NCI-H1930 (cell line): ENCODE measurements at places on chromosomes 2 and 18.

DNA sequence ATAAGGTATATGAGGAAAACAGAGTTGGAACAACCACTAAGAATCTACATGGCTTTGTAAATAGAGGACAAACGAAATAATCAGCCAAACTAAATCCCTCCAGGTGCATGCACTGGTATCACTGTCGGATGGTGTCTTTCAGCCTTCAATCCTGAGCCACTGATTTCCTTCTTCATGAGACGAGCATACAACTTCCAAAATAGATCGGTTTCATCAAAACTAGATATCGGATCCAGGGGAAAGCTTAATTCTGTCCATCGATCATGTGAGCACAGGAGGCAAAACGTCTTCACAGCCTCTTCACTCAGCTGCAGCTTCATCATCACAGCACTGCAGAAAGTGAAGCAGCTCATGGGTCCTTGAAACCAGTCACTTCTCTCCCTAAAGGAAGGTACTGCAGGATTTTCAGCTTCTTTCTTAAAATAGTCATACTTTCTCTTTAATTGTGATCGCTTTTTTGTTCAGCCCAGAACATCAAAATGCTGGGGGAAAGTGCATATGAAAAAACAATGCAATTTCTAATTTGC is 80.5 kb downstream of the DTNB start:
- DNase-seq: no peak

GRCh38 chr18:47412924-47413323 is 161.5 kb upstream of the SKOR2 start:
- no peak for DNase-seq

DNA sequence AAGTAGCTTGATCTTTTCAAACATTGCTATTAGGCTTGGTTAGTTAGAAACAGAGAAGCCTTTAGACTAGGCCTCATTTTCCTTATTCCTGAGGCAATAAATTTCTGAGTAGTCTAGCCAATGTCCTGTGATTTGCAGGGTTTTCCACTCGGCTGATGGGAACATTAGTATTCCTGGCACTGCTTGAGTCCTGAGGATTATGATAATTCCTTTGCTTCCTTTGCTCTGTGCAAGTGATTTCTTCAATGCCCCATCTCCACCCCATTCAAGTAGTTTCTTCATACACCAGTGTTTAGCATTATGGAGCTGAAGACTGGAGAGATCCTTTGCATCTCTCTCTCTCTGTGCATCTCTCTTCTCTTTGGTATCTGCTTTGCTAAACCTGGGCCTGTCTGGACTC is 14.3 kb upstream of the SLC4A10 start:
- no peak for DNase-seq

GRCh38 chr2:106990297-106990696 is 104.3 kb upstream of the ST6GAL2 start:
- DNase-seq: no peak

DNA sequence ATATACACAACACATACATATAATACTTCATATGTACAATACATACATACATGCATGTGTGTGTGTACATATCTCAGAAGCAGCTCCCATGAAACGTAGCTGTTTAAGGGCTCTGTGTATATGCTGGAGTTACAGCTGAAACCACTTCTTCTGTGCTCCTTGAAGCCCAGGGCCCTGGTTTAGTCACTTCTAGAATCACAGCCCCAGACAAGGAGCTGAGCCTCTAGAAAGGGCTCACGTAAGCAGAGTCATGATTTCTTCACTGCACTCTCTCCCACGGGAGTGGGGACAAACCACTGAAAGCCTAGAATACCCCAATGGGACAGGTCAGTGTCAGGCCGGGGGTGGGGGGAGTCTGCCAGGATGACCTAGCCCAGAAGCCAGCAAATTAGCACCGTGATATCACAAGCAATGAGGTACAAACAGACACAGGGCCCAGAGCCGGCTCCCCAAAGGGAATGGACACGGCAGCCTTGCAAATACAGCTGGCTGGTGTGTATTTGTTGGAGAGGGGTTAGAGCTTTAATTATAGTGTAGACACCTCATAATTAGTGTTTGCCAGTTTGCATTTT is 90.3 kb downstream of the C1QL2 start:
- DNase-seq: no peak

DNA sequence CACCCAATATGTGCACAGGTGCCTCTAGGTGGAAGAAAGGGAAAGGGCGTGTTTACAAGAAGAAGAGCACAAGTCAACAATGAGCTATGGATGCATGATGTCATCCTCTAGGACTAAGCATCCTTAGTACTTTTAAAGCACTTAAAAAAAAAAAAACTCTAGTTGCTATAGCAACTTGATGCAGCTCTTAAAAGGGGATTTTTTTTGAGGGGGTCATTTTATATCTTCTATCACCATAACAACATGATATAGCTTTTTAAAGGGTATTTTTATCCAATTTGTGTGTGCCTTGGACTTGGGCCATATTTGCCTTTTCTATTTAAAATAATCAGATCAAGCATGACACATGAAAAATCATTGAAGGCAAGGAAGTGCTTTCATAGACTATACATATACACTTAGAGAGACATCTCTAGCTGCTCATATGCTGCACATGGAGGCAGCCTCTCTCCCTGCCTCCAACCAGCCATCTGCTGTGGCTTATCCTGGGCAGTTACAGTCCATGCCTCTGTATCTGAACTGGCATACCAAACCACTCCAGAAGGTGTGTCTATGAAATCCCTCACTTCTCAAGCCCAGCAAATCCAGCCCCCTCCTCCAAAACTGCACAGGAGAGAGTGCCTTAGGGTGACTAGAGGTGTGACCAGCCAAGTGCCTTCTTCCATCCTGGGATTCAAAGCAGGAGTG is 165.4 kb downstream of the MSH2 start:
- no peak for DNase-seq

DNA sequence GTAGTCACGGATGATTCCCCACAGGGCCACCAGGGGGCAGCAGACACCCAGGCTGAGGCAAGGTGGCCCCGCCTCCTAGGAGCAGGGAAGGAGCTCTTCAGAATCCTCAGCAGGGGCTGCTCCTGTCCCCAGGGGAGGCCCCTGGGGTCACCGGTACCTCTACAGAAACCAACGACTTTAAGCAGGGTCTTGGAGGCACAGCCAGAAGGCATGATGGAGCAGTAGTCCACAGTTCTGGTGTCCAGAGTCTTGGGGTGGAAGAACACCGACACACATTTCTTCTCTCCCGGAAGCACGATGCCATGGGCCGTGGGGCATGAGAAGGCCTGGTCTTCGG is 11.5 kb downstream of the CFAP65 start:
- peak; percentile 78 for DNase-seq

DNA sequence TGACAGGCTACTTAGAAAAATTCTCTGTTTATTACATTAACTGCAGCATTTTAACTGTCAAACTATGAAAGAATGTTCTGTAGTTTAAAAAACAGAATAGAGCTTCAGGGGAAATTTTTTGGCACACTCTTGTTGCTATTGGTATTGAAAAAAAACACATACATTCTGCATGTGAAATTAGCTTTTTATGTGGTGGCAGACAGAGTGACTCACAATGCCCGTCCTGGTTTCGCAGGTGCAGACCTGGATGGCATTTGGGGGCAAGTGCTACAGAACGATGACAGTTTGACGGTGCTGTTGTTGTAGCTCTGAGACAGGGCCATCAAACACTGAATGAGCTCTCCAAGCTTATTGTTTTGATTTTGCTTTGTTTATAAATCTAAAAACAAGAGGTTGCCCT is 105.0 kb upstream of the MAP3K20 start:
- DNase-seq: no peak

DNA sequence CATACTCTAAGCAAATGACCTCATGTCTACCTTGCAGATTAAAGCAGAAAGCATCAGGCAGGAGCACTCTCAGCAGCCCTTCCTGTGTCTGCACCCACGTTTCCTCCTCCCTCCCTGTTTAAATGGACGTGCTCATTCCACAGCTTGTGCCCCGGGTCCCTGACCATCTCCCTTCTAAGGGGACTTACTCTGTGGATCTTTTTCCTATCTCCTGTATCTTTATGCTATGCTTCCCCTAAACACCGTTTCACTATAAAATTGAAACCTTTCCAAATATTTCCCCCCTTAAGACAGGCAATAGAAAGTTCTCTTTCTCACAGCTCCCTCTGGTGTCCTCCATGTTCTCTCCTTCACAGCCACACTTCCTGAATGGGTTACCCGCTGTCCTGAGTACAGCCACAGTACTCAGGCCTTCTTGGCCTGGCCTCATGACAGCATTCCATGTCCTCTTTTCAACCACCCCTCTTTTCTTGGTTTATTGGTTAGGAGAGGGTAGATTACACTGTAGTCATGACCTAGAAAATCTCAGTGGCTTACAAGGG is 41.1 kb downstream of the TMEM185B start:
- no peak for DNase-seq

- no peak for DNase-seq
These were observed 112.9 kb downstream of the SLC39A10 start for GRCh38 chr2:195769975-195770374.

DNA sequence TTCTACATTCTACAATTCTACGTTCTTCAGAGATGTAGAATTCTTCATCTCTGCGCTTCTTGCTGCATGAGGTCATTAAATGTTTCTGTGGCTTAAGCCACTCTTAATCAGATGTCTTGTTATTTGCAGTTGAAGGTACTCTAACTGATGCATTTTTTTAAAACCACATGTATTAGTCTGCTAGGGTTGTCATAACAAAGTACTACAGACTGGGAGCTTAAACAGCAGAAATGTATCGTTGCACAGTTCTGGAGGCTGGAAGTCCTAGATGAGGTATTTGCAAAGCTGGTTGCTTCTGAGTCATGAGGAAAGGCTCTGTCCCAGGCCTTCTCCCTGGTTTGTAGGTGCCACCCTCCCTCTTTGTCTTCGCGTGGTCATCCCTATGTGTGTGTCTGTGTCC is 176.3 kb upstream of the GLI2 start:
- DNase-seq: no peak

DNA sequence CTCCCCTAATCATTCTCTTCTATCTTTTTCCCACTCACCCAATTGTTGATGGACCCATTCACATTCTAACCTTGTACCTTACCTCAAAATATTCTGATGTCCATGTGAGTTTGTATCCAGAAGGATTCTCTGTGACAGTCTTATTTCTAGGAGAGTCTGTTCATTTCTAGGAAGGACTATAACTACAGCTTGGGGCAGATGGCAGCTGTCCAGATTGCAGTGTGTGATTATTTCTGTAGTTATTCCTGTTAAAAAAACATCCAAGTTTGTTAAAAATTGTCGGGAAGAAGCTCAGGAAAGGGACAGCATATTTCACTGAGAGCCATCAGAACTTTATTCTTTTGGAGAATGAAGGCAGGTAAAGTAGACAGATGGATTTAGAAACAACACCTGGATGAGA is 142.6 kb downstream of the RAPGEF4 start:
- no peak for DNase-seq

GRCh38 chr18:10965119-10965518 is 184.2 kb downstream of the PIEZO2 start:
- DNase-seq: no peak

DNA sequence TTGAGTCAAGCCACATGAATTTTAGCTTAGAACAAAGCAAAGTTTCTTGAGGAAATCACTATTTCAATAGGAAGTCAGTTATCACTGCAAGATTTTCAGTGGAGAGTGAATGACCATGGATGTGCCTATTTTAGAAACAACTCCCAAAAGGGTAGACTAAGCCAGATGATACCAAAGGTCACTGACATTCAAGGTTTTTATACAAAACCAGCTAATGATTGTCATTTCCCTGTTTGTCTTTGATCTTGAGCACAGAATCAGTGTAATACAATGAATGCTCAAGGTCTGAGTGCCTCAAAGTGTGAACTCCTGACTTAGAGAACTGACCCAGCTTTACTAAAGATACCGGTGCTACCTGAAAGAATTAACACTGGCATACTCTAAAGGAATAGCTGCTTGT is 60.5 kb downstream of the CDH2 start:
- DNase-seq: no peak

- no peak for DNase-seq
These were observed 185.9 kb upstream of the SPHKAP start for GRCh38 chr2:228367356-228367755.

DNA sequence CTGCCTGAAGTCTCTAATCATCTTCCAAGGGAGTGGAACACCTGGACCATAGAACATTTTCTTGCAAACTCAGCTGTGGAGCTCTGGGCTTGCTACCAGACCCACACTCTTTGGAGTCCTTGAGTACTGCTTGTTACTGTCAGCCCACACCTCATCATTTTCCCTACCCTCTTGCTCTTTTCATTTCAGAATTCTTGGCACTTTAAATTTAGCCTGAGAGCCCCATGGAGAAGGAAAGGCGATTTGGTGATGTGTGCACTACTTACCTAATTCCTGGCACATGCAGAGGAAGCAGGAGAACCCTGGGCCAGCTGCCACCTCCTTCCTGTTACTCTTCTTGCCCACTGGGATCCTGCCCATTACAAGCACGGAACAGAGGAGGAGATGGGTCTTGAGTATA is 31.7 kb downstream of the TMEM178A start:
- DNase-seq: no peak

- no peak for DNase-seq
These were observed 113.1 kb downstream of the ICOS start for GRCh38 chr2:204049635-204050034.

- DNase-seq: no peak
These were observed 37.8 kb downstream of the MYO7B start for GRCh38 chr2:127573298-127573697.

GRCh38 chr18:77129150-77129551 is 3.4 kb downstream of the MBP start:
- no peak for DNase-seq

- no peak for DNase-seq
These were observed 105.7 kb upstream of the ERBB4 start for GRCh38 chr2:212644195-212644837.

GRCh38 chr2:153875801-153876466 is 4.2 kb downstream of the GALNT13 start:
- no peak for DNase-seq
